ENCODE measurements at places on chromosomes 1 and 21.
A peak's percentile ranks its signal among the peaks of the same experiment; 100 is the strongest.

DNA sequence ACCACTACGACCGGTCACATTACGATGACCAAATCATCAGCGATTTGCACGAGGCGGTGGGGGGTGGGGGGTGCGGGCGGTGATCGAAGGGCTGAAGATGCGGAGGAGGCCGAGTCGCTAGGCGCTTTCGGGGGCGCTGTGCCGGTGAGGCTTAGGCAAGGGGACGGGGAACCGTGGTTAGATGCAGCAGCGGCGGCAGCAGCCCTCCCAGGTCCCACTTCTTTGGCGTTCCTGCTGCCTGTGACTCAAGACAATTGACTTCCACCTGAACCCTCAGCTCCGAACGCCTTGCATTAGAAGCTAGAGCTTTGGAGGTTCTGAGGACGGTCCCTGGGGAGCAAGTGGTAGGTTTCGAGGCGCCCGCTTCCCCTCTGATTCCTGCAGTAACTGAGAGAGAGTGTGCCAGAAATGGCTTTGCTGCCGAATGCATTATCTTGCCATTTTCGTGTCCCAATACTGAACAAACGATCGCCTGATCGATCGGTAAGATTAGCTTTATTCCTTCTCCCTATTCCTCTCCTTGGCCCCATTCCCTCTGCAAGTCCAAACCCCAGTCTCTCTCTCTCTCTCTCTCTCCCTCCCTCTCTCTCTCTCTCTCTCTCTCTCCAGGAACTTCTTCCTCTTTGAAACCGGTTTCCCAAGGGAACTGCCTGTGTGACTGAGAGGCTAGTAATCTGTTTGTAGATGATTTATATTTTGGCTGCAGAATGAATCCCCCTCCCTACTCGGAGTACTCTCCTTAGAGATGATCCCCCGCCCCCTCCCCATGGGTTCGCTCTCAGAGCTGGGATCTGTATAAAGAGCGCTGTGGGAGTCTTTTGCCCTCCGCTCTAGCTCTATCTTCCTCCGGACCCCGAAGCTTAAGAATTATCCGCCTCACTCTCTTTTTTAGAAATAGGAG, 735 bp upstream of the BRINP3 start:
- DNase-seq: no peak

- no peak for DNase-seq
These were observed 13.1 kb downstream of the UTP11 start for GRCh38 chr1:38025664-38026063.

DNA sequence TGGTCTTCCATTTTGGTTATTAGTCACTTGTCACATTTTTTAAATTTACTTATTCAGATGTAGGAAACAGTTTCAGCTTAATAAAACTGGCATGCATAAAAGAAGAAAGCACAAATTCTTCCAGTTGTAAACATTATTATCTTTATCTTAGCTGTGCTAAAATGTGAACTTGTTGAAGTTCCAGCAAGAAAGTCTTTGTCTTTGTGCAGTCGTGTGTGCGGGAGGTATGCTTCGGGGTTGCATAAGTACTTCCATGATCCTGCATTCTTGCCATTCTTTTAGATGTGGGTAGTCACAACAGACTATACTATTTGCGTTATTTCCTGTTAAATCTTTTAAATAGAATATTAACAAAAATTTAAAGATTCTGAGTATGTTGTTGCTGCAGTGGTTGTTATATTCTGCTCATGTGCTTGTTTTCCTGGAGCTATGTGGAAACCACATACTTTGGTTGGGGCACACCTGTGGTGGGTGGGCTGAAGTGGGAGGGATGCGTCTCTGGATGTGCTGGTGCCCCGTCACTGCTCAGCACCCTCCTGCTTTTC, 49.9 kb downstream of the CBS start:
- no peak for DNase-seq

- DNase-seq: no peak
These were observed 5.4 kb downstream of the OR2B11 start for GRCh38 chr1:247452447-247453039.

DNA sequence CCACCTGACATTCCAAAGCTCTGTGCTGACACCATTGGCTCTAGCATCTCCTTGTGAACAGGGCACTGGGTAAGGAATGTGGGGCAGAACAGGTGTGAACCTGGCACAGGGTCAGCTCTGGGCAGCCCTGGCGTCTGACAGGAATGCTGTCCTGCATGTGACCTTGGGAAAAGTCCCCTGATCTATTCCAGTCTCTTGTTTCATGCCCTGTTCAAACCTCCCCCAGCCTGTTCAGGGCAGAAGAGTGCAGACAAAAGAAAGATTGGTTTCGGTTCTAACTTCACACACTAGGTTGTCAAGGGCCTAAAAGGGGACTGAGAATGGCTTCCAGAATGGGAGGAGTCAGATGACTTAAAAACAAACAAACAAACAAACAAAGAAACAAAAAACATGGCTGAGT, 27.6 kb upstream of the SDHB start:
- no peak for DNase-seq

DNA sequence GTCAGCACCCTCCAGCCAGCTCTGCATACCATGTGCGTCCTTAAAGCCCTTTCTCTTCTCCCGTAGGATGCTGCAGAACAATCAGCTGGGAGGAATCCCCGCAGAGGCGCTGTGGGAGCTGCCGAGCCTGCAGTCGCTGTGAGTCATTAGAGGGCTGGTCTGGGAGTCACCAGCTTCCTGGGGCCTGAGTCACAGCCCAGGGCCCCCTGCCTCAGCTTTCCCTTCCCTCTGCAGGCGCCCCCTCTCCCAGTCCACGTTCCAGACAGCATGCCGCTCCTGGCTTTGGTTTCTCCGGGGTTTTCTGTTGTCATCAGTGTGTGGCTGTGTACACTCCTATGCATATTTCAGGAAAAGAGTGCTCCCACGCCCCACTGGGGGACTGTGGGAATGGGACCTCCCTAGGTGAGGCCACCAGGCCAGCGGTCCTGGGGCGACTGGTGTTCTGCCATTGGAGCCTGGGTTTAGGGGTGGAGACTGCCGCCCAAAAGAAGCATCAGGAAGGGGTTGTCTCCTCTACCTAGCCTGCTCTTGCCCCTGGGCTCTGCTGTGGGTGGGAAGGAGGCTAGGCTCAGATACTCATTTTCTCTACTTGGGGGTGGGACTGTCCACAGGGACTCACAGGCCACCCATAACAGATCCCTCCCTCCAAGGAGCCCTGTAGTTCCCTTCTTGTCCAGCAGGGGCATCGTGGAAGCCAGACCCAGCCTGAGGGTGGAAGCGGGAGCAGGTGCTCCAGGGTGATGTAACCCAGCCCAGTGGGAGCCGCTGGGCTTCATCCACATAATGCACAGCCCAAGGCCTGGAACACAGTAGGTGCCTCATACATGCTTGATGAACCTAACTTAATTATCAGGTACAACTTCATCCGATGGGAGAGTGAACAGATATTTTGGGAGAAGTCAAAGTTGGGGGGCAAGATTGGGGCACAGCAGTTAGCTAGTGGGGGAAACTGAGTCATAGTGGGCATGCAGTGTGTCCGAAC, 42.5 kb downstream of the LGR6 start:
- DNase-seq: peak; percentile 46

- DNase-seq: no peak
These were observed 22.0 kb upstream of the CAMK1G start for GRCh38 chr1:209561532-209561931.

- no peak for DNase-seq
These were observed 5.3 kb downstream of the DENND2D start for GRCh38 chr1:111195002-111195684.

GRCh38 chr1:106748606-106749005, 307.9 kb upstream of the PRMT6 start:
- DNase-seq: no peak

All from stimulated activated CD4-positive, alpha-beta T cell treated with anti-CD3 and anti-CD28 coated beads, TNF-alpha, amount 100 ng/mL, for 4 hours (primary cell).